ENCODE measurements at places on chromosomes 12 and 14.

DNA sequence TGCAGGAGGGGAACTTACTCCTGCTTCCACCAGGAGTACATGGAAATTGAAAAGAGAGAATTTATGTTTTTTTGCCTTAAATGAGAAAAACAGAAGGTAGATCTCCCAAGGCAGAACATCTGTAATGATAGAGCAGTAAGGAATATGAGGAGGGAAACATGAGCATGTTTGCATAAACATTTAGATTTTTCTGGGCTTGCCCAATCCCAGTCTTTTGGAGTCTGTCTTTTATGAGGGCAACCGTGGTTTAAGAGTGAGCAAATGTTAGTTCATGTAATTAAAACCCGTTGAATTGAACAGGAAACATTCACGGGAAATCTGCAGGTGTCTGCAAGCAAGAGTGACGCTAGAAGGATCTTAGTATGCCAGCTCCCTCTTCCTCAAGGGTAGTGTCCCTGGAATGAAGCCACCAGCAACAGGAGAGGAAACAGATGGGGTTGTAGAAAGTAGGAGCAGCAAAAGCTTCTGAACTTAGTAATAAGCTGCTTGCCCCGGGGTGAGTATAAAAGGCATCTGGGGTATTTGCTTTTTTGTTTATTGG lies 79.3 kb downstream of the ARF6 start:
- DNase-seq, result no peak

GRCh38 chr12:115384391-115384790 lies 700.4 kb upstream of the TBX3 start:
- DNase-seq, result no peak

GRCh38 chr12:88931598-88931997 lies 351.3 kb upstream of the KITLG start:
- no peak for DNase-seq

GRCh38 chr14:102125546-102125945 lies 14.2 kb upstream of the WDR20 start:
- DNase-seq, result no peak

DNA sequence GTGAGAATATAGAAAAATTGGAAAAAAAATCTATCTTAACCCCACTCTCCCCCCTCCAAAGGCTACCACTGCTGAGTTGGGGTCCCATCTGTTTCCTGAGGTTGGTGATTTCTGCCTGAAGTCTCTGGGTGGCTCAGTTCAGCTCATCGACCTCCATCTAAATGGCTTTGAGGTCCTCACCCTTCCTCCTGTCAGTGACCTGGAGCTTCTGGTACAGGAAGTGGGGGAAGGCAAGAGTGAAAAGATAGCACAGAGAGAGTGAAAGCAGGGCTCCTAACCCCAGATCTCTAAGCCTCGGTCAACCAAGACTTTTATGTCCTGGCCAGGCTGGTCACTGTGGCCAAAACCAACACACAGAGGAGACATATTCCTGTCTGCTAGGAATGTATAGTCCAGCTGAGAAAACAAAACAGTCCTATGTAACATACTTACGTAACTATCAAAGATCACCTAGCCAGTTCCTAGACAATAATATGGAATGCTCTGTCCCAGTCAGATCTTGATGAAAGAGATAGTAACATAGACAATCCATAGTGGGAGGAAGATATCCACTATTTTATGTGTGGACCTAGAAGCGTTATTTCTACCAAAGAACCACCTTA lies 12.3 kb upstream of the KRT73 start:
- no peak for DNase-seq

DNA sequence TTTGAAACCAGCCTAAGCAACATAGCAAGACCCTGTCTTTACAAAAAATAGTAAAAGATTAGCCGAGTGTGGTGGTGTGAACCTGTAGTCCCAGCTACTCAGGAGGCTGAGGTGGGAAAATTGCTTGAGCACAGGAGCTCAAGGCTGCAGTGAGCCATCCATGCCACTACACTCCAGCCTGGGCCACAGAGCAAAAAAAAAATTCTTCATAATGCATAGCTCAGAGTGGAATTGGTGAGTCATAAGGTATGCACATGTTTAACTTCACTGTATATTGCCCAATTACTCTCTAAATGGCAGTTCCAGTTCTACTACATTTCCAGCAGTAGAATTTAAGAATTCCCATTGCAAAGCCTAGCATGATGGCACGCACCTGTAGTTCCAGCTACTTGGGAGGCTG lies 26.8 kb upstream of the CLIP1 start:
- no peak for DNase-seq

GRCh38 chr14:74843653-74844052 lies 32.3 kb downstream of the PROX2 start:
- DNase-seq, result no peak

DNA sequence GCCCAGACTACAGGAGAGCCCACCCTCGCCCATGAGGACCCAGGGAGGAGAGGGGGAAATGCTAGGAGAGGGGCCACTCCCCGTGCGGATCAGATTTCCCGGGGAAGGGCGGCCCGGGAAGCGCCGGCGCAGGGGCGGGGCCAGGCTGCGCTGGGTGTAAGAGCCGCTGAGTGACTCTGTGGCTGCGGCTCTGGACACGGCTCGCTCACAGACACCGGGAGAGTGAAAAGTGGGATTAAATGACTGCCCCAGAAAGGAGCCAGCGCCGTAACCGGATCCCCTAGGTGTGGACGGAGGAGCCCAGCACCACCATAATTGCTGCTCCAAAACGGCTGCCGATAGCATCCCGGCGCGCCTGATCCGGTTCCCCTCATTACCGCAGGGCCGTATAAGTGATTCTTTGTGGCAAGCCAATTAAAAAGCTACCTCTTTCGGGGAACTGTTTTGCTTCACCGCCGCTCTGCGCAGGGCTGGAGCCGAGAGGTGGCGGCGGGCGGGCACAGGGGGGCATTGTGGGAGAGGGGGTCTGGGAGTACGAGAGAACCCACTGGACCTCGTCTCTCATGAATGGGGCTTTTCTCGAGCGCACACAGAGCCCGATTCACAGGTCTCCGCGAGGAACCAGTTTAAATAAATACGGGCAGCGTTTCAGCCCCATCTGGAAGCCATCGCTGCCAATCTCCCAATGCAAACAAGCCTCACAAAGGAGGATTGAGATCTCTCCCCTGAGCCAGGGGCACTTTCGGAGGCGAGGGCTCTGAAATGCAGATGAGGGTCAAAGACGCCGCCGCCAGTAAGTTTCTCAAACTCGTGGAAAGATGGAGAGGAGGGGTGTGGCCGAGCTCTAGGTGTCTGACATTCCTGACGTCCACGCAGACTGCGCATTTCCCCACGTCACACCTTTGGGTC lies 2.5 kb downstream of the COL2A1 start:
- no peak for DNase-seq
